ENCODE measurements at places on chromosomes 4 and X. TPM values are rescaled to one million over a fixed set of nuclear protein-coding genes. Genes with fewer than 3 reads are reported as not detected.

DNA sequence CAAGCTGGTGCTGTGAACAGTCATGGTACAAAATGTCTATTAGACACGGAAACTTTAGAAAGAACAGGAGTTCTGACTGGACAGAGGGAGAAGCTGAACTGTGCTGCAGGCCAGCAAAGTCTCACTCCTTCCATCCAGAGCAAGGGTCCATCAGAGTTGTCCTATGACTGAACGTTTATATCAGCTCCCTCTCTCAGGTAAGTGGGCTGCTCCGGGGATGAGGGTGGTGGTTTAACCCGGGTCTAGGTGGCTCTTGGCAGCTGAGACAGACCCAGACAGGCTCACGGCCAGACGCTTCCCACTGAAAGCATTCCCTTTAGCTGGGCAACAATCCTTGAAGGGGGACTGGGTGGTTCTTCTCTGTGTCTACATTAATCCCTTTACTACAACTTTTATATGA is 385.0 kb upstream of the SMIM31 start:
- H3K4me3 ChIP-seq: no peak overlapping the region
- no peaks in the 10 kb centered on the region for H3K4me1 ChIP-seq
- no peaks in the 10 kb centered on the region for H3K27me3 ChIP-seq
- DNase-seq: peak; percentile 16
- no peaks in the 10 kb centered on the region for H3K36me3 ChIP-seq
- no peak overlapping the region for H3K27ac ChIP-seq

- H3K36me3 ChIP-seq: no peaks in the 10 kb centered on the region
- H3K27ac ChIP-seq: no peak overlapping the region
- no peak overlapping the region for H3K4me3 ChIP-seq
- H3K4me1 ChIP-seq: no peaks in the 10 kb centered on the region
- no peaks in the 10 kb centered on the region for H3K27me3 ChIP-seq
Measured at GRCh38 chr4:18398661-18399060, 377.1 kb upstream of the LCORL start.

Gene OTC
- polyA plus RNA-seq: not detected

DNA sequence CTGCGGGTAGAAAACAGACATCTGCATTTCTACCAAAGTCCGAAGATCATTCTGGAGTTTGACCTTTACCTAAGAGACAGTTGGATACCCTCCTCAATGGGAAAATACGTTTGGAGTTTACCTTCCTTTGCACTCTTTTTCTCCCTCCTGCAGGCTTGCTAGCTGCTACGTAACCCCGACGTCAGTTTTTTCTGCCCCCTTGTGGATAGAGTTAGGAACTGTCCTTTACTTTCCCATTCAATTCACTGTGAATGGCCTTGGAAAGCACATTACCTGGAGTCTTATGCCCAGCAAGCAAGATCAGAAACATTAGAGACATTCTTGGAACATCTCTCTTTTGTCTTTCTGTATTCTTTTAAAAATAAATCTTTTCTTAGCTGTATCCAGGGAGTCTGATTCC is 250.7 kb downstream of the NAP1L3 start:
- H3K4me3 ChIP-seq: no peak overlapping the region
- H3K27me3 ChIP-seq: no peaks in the 10 kb centered on the region

DNA sequence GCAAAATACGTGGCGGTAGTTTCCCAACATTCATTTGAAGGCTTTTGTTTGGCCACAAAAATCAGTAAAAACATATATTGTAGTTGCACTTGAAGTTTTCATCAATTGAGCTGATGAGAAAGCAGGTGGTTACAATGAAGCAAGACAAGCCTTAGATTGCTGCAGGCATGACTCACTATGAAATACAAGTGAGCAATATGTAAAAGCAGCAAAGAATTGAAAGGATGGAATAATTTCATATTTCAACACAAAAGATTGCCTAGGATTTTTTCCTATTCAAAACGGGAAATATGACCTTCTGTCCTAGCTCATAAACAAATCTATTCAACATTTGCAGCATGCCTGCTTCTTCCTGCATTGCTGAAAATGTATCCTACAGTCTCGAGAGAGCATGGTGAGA is 190.9 kb upstream of the BANK1 start:
- H3K27ac ChIP-seq: no peak overlapping the region
- no peaks in the 10 kb centered on the region for H3K4me1 ChIP-seq
- no peak overlapping the region for H3K4me3 ChIP-seq
- H3K36me3 ChIP-seq: no peaks in the 10 kb centered on the region
- no peaks in the 10 kb centered on the region for H3K27me3 ChIP-seq
- no peak for DNase-seq

DNA sequence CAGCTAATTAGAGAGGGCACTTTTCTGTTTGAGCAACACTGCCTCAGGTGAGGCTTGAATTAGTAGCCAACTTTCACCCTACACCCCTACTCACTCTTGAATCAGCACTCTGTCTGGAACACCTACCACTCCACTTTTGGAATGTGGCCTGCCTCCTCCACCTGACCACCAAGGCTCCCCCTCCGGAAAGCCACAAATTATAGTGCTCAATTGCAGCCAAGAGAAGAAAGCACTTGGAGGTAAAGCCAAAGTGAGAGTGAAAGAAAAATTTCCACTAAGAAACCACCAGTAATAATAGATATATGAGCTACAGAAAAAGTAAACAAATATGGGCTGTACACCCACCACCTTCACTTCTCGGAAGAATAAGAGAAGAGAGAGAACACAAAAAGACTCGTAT is 41.1 kb downstream of the PPP3CA start:
- H3K27ac ChIP-seq: peak overlapping the region; percentile 54
- H3K4me1 ChIP-seq: peaks cover 11% of the 10 kb centered on the region
- peak; percentile 42 for DNase-seq

DNA sequence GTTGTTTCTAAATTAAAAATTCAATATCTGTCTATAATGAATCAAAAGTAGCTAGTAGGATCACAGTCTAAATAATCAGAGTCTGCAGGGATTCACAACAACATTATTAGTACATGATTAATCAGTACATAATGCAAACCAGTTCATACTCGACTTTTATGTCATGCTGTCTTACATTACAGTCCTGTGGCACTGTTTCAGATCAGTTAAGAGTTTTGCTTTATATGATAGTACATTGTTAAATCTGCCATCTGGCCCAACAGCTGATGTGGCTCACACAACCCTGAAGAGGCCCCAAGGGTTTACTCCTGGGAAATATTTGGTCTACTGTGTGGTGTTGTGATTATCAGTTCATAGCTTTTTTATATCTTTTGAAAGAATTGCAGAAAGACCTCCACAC is 247.1 kb upstream of the ETNPPL start:
- H3K27me3 ChIP-seq: no peaks in the 10 kb centered on the region
- no peak overlapping the region for H3K27ac ChIP-seq
- H3K36me3 ChIP-seq: no peaks in the 10 kb centered on the region
- DNase-seq: no peak

DNA sequence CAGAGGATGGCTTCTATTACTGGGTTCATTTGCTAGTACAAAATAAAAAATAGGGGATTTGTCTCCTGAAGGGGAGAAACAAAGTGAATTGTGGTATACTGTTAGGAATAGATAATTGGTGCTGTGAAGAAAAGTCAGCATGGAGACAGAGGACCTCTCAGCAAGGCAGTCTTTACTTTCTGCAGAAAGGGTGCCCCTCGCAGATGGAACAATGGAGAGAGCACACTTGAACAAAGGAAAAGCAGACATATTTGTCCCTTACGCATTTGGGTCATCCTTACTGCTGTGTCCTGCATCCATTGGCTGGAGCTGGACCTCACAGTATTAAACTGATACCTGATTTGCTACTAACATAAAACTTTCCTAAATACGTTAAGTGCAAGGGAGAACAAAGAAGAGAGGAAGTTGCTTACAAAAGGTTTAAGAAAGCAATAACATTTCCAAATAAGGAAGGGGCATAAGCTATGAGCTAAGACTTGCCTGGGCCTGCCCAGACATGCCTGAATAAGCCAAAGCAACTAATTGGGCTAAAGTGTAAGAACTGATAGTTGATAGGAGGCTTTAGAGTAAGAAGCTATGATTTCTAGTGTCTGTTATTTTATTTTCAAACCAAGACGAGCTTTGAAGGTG is 83.8 kb downstream of the CCKAR start:
- no peaks in the 10 kb centered on the region for H3K27me3 ChIP-seq
- H3K27ac ChIP-seq: peak overlapping the region; percentile 2
- no peaks in the 10 kb centered on the region for H3K4me1 ChIP-seq
- H3K4me3 ChIP-seq: no peak overlapping the region

DNA sequence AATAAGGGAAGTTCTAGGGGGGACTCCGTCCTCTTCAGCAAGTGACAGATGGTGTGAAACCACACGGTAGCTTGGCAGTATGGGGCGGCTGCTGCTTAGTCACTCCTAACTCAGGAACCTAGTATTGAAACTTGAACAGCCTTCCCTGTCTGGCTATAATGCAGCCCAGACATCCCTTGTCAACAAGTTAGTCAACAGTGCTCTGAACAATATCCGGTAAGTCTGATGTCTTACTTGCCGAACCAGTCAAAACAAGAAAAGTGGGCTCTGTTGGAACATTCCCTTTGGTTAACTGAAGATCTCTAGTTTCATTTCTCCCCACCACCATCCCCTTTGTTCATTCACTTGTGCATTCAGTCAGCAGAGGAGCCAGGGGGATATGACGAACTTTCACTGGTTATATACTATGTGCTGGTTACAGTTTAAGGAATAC is 18.7 kb upstream of the CXCL13 start:
- H3K36me3 ChIP-seq: no peaks in the 10 kb centered on the region
- H3K27me3 ChIP-seq: no peaks in the 10 kb centered on the region
- no peaks in the 10 kb centered on the region for H3K4me1 ChIP-seq
- H3K27ac ChIP-seq: no peak overlapping the region

Gene NR0B1
- 0.15 TPM for polyA plus RNA-seq

Gene PRSS48
- polyA plus RNA-seq: not detected

Gene FGF2
- polyA plus RNA-seq: 8.4 TPM

GRCh38 chr4:181581983-181582382 is 661.2 kb upstream of the TENM3 start:
- H3K4me1 ChIP-seq: no peaks in the 10 kb centered on the region
- no peak for DNase-seq

Gene L1CAM
- polyA plus RNA-seq: 0.65 TPM

Gene MAGEA2B
- not detected for polyA plus RNA-seq

Gene RTL3
- not detected for polyA plus RNA-seq

- no peaks in the 10 kb centered on the region for H3K27me3 ChIP-seq
- no peak overlapping the region for H3K27ac ChIP-seq
- H3K4me3 ChIP-seq: no peak overlapping the region
Measured at GRCh38 chrX:55874807-55875206, 157.3 kb downstream of the RRAGB start.
